ENCODE measurements at places on chromosomes 16 and 17. TPM values are rescaled to one million over a fixed set of nuclear protein-coding genes. Genes with fewer than 3 reads are reported as not detected.

The KRT16 gene
- polyA plus RNA-seq: 0.20 TPM

The PHKG2 gene
- 28.9 TPM for polyA plus RNA-seq

The GCGR gene
- 0.16 TPM for polyA plus RNA-seq

The HOXB1 gene
- polyA plus RNA-seq: not detected

GRCh38 chr16:66332634-66333610 lies 33.6 kb upstream of the CDH5 start:
- DNase-seq: no peak

- DNase-seq: no peak
Measured at GRCh38 chr17:75723171-75723930, 2.1 kb downstream of the ITGB4 start.

DNA sequence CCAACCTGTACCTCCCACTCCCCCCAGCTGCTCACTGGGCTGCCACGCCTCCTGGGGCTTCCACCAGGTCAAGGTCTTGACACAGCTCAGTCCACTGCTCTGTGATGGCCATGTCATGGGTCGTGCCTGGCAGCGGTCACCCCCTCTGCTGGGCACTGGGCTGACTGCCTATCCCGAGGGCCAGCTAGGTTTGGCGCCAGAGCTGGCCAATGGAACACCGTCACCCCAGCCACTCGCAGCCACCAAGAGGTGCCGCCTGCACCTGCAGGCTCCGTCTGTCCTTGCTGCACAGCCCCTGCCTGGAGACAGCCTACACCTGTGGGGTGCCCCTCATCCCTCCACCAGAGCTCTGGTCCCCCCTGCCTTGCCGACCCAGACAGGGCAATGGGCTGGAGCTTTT lies 4.5 kb upstream of the RAB40C start:
- no peak for DNase-seq

- DNase-seq: no peak
Measured at GRCh38 chr17:56310782-56311181, 157.5 kb downstream of the ANKFN1 start.

The NPB gene
- 0.85 TPM for polyA plus RNA-seq

DNA sequence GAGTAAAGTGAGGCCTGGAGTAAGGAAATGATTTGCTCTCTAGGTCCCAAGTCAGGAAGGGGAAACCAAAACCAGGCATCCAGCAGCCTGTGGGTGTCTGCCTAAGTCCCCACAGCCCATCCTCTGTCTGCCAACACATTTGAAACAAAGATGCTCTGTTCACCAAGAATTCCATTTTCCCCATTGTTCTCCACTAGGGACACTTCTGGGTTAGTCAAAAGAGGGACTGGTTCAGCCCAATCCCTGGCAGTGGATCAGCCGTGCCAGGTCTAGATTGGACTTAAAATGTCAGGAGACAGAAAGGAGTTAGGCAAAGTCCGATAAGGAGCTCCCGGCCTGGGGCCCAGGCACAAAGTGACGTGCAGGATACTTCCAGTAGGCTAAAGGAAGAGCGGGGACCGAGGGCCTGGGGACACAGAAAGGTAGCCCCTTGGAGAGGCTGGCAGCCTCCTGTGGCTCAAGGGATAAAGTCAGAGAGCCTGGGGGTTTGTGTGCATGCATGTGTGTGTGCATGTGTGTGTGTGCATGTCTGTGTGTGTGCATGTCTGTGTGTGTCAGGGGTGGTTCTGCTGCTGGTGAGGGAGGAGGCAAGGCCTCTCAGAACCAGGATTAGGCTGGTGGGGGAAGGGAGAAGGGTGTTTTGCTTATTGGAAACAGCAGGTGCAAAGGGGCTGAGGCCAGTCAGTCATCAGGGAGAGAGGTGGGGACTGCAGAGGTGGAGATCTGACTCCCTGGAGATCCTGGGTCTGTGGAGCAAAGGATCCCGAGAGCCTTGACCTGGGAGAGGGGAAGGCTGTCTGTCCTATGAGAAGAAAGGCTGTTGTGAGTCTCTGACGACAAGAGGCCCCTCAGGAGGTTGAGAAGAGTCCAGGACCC lies 41.7 kb upstream of the IL34 start:
- DNase-seq: no peak

- no peak for DNase-seq
Measured at GRCh38 chr17:40190197-40191021, 13.1 kb downstream of the RAPGEFL1 start.

The VASN gene
- polyA plus RNA-seq: 47.6 TPM

DNA sequence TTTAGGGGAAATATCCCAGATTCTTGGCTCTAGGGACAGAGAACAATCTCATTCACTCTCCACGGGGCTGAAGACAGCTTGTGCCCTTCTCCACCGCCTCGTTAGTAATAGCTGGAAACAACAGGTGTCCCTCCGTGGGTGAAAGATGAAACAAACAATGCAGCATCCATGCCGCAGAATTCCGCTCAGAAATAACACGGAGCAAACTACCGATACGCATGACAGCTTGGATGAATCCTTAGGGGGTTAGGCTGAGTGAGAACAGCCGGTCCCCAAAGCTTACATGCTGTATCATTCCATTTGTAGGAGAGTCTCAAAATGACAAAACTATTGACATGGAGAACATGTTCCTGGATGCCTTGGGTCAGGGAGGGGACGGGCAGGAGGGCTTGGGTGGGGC lies 29.4 kb upstream of the CACNG1 start:
- no peak for DNase-seq

- DNase-seq: no peak
Measured at GRCh38 chr17:71521724-71522123, 599.1 kb upstream of the SOX9 start.

- DNase-seq: no peak
Measured at GRCh38 chr16:86138121-86139085, 239.4 kb downstream of the IRF8 start.

DNA sequence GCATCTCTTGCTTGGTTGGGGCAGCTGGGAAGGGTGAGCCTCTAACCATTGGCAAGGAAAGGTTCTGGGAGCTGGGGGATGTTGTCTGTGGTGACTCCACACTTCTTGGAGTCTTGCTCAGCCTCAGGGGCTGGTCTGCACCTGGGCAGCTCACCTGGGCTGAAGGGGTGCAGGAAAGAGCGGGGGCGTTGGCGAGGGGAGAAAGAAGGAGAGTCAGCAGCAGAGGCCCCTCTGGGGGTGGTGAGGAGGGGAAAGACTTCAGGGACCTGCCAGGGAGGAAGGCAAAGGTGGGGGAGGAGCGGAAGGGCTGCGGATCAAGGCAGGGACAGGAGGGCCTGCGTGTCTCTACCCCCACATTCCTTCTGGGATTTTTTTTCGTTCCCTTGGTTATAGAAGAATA lies 47.7 kb downstream of the CCDC42 start:
- DNase-seq: no peak

The IRX5 gene
- polyA plus RNA-seq: 0.23 TPM

- no peak for DNase-seq
Measured at GRCh38 chr17:44222112-44222869, 2.8 kb upstream of the UBTF start.

DNA sequence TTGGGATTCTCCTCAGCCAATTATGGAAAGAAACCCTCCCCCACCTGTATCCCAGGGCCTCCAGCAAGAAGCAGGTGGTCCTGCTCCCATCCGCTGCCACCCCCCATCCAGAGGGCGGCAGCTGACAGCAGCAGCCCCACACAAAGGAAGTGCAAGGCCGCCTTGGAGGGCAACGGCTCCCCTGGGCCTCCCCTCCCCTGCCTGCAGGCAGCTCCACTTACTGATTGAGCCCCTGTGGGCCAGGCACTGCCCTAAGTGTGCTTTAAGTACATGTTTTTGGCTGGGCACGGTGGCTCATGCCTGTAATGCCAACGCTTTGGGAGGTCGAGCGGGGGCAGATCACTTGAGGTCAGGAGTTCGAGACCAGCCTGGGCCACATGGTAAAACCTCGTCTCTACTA lies 257.6 kb downstream of the PARN start:
- DNase-seq: no peak

The HBQ1 gene
- not detected for polyA plus RNA-seq

- DNase-seq: no peak
Measured at GRCh38 chr16:62869837-62870236, 833.6 kb upstream of the CDH8 start.

- DNase-seq: no peak
Measured at GRCh38 chr16:23382279-23382678, 70.7 kb downstream of the COG7 start.

- no peak for DNase-seq
Measured at GRCh38 chr16:77960766-77961165, 61.6 kb upstream of the CLEC3A start.

DNA sequence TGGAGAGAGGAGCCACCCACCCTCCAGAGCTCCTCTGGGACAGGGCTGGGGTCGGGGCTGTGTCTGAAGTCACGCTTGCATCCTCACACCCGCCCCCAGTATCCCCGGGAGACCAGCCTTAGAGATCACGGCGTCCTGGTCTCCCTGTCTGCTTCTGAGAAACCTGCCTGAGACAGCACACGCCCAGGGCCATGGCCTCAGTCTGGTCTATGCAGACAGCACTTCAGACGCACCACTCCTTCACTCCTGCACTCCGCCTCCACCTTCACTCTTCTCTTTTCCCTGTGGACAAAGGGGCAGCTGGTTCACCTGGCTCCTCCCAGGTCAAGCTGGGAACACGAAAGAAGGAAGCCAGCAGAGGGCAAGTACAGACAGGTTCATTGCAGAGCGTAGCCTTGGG lies 248.0 kb upstream of the GSE1 start:
- no peak for DNase-seq

- no peak for DNase-seq
Measured at GRCh38 chr17:82603981-82604448, 44.2 kb downstream of the WDR45B start.

GRCh38 chr17:79042421-79043190 lies 18.6 kb downstream of the C1QTNF1 start:
- no peak for DNase-seq

DNA sequence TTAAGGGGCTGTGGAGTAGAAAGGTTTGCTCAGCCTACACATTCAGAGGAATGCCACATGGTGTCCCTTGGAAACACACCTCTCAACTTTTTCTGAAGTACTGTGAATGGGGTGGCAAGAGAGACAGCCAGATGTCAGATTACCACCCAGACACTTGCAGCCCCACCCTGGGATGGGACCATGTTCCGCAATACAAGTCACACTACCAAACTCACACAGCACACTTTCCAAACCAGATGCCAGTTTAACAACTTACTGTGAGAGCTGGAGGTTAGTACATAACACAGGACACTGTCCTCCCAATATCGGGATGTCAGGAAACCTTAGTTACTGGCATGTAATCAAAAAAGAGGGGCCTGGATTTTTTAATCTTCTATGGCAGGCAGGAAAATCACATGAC lies 7.9 kb downstream of the USP7 start:
- no peak for DNase-seq

GRCh38 chr17:2815781-2816185 lies 19.5 kb downstream of the RAP1GAP2 start:
- no peak for DNase-seq

The GJC1 gene
- polyA plus RNA-seq: 21.8 TPM

- DNase-seq: no peak
Measured at GRCh38 chr16:53817812-53818550, 114.0 kb downstream of the FTO start.

- no peak for DNase-seq
Measured at GRCh38 chr16:10562361-10562899, 18.0 kb downstream of the EMP2 start.

The P3H4 gene
- polyA plus RNA-seq: 11.5 TPM

The KRT26 gene
- polyA plus RNA-seq: not detected

The ARHGDIG gene
- polyA plus RNA-seq: 0.95 TPM

GRCh38 chr16:14309906-14310305 lies 238.8 kb downstream of the MRTFB start:
- DNase-seq: no peak

DNA sequence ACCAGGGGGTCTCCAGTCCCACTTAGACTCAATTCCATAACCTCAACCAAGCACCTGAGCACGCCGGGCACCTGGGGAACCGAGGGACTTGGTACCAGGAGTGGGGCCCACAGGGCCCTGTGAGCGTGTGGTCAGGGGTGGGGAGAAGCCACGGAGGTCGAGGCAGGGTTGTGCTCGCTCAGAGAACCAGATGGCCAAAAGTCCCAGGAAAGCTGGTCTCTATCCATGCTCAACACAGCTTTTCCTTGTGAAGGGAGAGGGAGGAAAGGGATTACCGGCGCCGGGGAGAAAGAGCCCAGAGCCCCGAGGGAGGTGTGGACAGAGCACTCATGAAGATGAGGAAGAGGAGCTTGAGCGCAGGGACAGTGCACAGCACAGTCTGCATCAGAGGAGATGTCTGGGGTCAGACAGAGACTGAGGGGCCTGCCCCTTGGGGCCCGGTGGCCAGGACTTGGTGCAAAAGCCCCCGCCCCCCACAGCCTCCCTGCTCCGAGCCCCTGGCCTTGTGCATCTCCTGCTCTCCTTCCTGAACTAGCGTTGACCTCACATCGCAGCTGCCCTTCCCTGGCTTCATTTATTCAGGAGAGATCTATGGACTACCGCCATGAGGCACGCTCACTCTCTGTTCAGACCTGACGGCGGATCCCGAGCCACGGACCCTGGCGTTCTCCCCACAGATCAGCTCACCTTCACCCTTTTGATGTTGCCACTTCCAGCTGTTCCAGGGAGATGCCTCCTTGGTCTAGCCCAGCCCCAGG lies 355.4 kb upstream of the TNRC6C start:
- DNase-seq: no peak

DNA sequence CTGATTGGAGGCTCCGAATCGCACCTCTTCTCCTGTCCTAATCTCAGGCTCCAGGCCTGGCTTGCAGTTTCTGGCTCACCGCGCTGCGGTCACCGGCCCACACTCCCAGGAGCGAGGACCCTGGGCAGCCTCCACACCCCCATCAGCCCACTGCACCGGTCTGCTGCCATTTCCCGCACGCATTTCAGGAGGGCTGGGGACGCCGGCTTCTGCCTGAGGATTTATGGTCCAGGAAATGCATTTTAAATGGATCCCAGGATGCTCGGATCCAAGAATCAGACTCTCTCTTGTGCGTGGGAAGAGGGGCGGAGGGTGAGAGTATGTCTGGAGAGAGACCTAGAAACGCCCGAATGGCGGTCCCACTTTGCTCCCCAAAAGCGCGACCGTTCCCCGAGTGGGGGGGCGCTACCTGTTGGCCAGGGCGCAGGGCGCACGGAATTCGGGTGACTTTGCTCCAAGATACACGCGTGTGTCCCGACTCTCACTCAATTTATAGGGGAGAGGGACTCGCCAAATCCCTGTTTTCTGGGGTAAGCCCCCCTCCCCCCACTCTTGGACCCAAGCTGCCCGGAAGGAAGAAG lies 817 bp upstream of the JPH3 start:
- no peak for DNase-seq

- no peak for DNase-seq
Measured at GRCh38 chr17:56351675-56352074, 198.4 kb downstream of the ANKFN1 start.

DNA sequence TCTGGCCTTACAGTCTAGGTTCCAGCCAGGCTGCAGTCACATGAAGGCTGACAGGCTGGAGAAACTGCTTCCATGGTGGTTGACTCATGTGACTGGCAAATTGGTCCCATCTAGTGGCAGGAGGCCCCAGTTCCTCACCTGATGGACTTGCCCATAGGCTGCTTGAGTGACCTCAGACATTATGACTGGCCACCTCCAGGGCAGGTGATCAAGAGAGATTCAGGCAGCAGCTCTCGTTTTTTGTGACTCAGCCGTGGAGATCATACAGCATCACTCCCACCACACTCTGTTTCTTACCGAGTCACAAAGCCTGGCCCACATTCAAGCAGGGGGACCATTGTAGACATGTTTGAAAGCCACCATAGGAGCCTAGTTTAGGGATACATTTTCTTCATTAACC lies 34.5 kb downstream of the SIAH1 start:
- DNase-seq: no peak

The CCL17 gene
- not detected for polyA plus RNA-seq
